ENCODE measurements at places on chromosomes 4 and X.

GRCh38 chrX:17590892-17591740 lies 146.2 kb upstream of the SCML1 start:
- DNase-seq: peak; percentile 49

- DNase-seq: no peak
Measured at GRCh38 chrX:147494365-147494764, 417.4 kb upstream of the FMR1 start.

DNA sequence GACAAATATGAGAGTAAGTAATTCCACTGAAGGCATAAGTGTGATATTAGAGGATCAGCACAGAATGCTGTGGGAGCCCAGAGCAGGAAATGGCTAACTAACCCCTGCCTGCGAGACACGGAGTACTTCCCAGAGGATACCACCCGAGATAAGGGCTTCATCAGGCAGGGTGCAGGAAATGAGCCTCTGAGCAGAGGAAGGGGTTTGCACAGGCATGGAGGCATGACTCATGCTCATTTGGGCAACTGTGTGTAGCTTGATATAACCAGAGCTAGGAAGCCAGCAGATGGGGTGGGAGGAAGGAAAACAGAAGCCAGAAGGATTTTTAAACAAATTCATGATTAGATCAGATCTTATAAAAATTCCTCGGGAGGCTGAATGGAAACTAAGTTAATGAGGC lies 70.0 kb upstream of the TSPAN5 start:
- no peak for DNase-seq

DNA sequence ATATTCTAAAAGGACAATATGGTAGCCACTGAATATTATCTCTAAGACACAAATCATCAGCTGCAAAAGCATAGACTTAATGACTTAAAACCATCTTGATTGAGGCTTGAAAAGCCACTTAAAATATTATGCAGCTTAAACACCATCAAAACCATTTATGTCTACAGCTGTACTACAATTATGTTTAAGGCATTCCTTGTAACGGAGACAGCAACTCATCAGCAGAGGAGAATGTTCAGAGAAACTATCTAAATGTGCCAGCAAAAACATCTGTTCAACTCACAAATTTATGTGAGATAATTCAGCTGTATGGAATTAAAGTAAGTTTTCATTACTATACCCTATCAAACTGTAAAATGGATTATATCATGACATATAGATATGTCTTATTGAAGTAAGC lies 147.9 kb upstream of the CTSO start:
- DNase-seq: no peak
